ENCODE measurements at places on chromosomes 5 and 9.

- peak; percentile 73 for DNase-seq
Measured at GRCh38 chr9:137757613-137758029, 120.0 kb upstream of the CACNA1B start.

- DNase-seq = no peak
Measured at GRCh38 chr9:77021922-77022782, 2.7 kb downstream of the FOXB2 start.

DNA sequence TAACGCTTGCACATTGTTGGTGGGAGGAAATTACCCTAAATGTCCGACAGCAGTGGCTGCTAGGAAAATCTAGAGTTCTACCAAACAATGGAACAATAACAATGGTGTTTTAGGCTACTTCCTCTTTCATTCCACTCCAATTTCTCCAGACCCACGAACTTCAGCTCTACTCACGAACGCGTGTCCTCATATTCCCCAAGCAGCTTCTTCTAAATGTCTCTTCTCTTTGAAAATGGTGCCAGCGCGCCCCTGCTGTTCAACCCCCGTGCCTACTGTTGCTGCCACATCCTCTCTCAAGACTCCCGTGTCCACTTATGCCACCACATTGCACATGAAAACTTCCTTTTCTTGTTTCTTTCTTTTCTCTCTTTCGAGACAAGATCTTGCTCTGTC lies 25.6 kb downstream of the OR2V2 start:
- DNase-seq = peak; percentile 15

DNA sequence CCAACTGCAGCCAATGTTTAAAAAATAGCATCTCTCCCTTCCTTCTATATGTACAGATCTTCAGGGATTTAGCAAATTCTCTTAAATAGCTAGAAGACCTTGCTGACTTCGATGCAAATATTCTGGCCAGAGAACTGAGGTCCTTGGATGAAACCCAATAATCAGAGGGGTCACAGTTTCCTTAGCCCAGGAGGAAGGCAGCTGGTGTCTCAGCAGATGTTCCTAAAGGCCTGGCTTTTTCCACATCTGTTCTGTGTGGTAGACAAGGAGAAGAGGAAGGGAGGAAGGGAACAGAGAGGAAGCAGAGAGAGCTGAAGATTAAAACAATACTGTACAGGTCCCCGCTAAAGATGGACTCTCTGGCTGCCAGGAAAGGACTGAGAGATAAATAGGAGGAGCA lies 33.1 kb downstream of the BOD1 start:
- no peak for DNase-seq

DNA sequence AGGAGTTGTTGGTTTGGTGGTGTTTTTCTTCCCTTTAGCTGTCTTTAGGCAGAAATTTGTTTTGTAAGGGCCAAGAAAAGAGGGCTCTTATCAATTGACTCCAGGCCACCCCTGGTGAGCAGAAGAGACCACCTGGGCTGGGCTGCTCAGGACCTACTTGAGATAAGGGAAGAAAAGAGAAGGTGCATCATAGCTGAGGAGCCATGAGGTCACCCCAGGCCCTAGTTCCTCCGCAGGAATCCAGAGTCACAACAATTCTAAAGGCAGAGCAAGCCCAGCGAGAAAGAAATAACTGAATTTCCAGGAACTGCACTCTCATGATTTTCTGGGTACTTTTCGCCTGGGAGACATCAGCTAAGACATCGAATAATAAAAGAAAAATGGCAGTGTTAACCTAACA lies 34.9 kb downstream of the RFK start:
- no peak for DNase-seq
